ENCODE measurements at places on chromosomes 16 and 17.

GRCh38 chr16:69089091-69089910 lies 16.2 kb upstream of the HAS3 start:
- DNase-seq = peak; percentile 59

GRCh38 chr16:66899945-66900710 lies 18.6 kb downstream of the CDH16 start:
- DNase-seq = peak; percentile 31

DNA sequence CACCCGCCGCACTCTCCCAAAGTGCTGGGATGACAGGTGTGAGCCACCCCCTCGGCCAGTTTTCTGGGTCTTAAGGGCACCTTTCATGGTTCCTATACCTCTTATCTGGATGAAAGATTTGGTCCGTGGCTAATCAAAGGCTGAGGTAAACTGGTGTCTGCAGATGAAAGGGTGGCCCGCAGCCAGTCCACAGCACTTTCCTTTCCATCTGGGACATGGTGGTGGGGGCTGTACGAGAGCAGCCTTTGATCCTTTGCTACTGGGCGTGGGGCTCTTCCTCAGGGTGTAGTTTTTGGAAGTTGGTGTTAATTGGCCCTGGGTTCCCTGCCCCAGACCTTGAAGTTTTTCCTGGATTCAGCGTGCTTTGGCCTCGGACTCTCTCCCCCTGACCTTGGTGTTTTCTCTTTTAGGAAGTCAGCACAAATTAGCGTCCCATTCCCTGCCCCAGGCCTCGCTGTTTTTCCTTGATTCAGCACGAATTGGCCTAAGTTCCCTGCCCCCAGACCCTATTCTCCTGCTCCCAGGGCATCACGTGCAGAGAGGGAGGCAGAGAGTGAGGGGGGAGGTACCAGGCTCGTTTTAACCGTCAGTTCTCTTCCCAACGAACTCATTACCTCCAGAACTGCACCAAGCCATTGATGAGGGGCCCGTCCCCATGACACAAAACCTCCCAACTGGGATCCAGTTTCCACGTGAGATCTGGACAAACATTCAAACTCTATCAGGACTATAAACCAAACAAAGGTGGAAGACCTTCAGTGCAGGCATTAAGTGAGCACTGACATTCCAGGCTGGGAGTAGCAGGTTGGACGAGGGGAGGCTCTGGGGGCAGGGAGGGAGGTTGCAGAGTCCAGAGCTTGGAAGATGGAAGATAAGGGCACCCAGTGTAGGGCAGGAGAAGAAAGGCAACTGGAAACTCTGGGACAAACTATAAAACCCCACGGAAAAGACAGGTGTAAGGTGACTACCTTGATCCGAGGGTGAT lies 11.6 kb downstream of the DPEP1 start:
- no peak for DNase-seq

DNA sequence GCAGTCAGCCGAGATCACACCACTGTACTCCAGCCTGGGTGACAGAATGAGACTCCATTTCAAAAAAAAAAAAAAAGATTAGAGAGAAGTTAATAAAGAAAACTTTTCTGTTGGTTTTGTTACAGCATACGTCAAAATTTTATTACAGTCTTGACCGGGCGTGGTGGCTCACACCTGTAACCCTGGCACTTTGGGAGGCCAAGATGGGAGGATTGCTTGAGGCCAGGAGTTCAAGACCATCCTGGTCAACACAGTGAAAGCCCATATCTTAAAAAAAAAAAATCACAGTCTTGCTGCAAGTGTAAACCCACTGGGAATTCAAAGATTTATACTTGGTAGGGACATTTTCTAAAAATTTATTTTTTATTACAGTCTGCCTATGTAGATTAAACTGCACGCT lies 6.2 kb upstream of the POLR3E start:
- DNase-seq = no peak

- DNase-seq = no peak
These were observed 2.0 kb upstream of the ALDH3A1 start for GRCh38 chr17:19750020-19750572.

DNA sequence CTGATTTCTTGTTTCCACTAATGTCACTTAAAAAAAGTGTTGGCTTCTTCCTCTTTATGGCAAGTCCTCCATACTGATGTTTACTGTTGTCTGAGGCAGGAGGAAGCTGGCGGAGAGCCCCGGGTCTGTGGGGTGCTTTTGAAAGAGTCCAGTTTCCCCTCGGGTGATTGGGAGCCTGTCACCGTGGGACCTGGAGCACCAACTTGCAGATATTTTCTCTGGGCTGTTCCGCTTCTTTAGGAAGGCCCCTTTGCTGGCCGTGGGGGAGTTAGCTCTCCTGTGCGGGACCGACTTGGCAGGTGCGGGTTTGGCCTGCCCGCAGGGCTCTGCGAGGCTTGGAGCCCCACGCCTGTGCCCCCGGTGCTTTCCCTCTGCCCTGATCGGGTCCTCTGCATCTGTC lies 3.1 kb downstream of the BANP start:
- no peak for DNase-seq

GRCh38 chr16:12917653-12918052 lies 16.3 kb downstream of the SHISA9 start:
- no peak for DNase-seq

DNA sequence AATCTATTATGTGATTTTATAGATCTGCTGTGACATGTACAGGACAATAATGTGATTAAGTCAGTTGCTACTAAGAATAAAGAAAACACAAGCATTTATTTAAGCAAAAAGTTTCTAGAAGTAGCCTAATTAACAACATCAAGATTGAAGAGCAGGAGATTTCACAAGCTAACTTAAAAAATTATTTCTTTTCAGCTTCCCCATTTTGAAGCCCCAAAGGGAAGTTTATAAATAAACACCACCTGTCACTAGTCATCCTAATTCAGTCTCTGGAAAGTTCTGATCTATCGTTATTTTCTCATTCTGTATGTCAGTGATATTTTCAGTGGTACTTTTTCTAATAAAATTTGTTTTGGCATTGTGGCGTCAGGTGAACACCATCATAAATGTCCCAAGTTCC lies 8.3 kb downstream of the CAPNS2 start:
- DNase-seq = no peak

- peak; percentile 83 for DNase-seq
These were observed 4.2 kb upstream of the FBXL16 start for GRCh38 chr16:709566-710499.

DNA sequence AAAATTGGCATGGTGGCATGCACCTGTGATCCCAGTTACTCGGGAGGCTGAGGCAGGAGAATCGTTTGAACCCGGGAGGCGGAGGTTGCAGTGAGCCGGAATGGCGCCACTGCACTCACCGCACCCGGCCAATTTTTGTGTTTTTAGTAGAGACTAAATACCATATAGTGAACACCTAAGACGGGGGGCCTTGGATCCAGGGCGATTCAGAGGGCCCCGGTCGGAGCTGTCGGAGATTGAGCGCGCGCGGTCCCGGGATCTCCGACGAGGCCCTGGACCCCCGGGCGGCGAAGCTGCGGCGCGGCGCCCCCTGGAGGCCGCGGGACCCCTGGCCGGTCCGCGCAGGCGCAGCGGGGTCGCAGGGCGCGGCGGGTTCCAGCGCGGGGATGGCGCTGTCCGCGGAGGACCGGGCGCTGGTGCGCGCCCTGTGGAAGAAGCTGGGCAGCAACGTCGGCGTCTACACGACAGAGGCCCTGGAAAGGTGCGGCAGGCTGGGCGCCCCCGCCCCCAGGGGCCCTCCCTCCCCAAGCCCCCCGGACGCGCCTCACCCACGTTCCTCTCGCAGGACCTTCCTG lies at the start of gene HBQ1:
HBQ1 (plus strand) TSS at position 359 of the 575 bp plus-strand sequence; CDS start at position 387, 28 bp downstream.
- peak; percentile 78 for DNase-seq

DNA sequence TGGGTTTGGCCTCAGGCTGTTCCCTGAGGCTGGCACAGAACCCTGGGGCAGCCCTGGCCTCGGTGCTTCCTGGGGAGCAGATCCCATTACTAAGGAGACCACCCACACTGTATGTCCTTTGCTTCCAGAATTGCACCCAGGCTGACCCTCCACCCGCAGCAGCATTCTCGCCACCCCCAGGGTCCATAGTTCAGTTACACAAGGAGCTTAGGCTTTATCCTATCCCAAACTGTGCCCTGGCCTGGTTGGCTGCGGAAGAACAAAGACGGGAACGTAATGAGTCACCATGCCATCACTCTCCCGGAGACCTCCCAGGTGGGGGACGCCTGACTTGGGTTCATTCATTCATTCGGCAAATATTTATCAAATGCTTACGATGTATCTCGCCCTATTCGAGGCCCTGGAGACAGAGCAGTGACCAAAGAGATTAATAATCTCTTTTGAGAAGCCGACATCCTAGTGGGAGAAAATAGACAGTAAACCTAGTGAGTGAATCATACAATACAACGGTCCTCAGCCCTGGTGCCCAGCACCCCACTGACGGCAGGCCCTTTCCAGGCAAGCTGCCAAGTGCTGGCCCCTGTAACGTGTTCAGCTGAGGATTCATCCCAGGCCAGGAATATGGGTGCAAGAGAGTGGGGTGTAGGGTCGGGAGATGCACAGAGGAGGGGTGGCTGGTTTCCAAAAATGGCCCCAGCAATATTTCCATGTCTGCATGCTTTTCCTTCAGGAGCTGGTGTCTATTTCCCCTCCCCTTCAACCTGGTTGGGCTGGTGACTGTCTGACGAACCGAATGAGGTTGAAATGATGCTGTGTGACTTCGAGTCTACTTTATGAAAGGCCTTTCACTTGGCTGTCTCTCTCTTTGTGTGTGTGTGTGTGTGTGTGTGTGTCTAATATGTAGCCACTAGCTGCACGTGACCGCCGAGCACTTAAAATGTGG lies 134.2 kb downstream of the MGAT5B start:
- DNase-seq = peak; percentile 89

GRCh38 chr17:55440391-55440790 lies 18.8 kb upstream of the MMD start:
- no peak for DNase-seq

DNA sequence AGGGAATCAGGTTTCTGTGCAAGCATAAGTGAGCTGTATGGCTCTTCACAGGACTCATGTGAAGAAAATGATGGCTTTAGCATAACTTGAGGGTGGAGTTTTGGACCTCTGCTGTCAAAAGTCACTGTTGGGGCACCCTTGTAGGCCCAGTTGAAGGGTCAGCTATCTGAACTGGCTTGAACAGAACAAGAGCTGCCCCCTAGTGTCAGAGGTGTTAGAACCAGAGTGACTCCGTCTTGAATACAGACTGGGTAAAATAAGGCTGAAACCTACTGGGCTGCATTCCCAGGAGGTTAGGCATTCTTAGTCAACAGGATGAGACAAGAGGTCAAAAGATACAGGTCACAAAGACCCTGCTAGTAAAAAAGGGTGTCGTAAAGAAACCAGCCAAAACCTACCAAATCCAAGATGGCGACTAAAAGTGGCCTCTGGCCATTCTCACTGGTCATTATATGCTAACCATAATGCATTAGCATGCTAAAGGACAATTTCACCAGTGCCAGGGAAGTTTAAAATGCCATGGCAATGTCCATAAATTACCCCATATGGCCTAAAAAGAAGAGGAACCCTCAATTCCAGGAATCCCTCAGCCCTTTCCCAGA lies 484.0 kb upstream of the ERCC4 start:
- DNase-seq = peak; percentile 28

GRCh38 chr17:50906443-50906842 lies 40.3 kb upstream of the TOB1 start:
- DNase-seq = no peak

- no peak for DNase-seq
These were observed 14.2 kb upstream of the SLC52A1 start for GRCh38 chr17:5049314-5049841.

- DNase-seq = peak; percentile 41
These were observed 8.4 kb upstream of the SHCBP1 start for GRCh38 chr16:46629331-46630219.

- DNase-seq = peak; percentile 41
These were observed 22.4 kb upstream of the EIF1 start for GRCh38 chr17:41666237-41666641.

DNA sequence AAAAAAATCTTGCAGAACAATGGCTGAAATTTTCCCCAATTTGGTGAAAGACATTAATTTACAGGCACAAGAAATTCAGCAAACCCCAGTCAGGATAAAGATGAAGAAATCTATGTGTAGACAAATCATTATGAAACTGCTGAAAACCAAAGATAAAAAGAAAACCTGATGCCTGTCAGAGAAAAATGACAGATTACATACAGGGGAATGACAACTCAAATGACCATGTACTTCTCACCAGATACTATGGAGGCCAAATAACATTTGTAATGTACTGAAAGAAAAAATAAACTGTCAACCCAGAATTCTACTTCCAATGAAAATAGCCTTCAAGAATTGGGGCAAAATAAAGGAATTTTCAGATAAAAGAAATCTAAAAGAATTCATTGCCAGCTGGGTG lies 7.2 kb upstream of the XAF1 start:
- no peak for DNase-seq

- DNase-seq = no peak
These were observed 79.0 kb downstream of the NFAT5 start for GRCh38 chr16:69644790-69645189.

DNA sequence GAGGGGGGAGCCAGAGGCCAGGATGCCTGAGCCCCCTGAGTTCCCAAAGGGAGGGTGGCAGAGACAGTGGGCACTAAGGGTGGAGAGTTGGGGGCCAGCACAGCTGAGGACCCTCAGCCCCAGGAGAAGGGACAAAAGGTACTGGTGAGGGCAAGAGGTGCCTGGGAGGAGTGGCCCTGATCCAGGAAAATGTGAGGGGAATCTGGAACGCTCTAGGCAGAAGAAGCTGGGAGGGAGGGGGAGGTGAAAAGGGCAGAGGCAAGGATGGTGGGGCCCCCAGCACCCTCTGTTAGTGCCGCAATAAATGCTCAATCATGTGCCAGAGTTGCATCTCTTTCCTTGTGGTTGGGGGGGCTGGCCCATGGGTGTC lies 1.1 kb downstream of the TCAP start:
- DNase-seq = no peak

GRCh38 chr17:46995841-46996571 lies 17.0 kb upstream of the RPRML start:
- DNase-seq = no peak

- no peak for DNase-seq
These were observed 18.1 kb upstream of the NUP93 start for GRCh38 chr16:56711862-56712261.

- DNase-seq = no peak
These were observed 23.8 kb downstream of the KDM8 start for GRCh38 chr16:27226976-27227705.

GRCh38 chr17:59347975-59348391 lies 16.5 kb downstream of the YPEL2 start:
- no peak for DNase-seq

DNA sequence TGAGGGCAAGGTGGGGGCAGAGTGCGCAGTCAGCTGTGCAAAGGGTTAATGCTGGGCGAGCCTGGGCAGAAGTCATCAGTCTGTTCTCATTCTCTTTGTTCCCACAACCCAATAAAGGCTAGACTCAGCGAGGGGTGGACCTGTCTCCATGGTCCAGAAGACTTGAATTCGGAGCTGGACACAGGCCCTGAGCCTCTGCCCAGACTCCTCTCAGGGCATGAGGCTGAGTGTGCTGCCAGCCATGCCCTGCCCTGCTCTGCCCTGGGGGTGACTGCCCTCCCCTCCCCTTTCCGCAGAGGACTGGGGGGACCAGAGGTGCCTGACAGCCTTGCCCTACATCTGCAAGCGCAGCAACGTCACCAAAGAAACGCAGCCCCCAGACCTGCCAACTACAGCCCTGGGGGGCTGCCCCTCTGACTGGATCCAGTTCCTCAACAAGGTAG lies 54.5 kb downstream of the MRC2 start:
- DNase-seq = no peak

- peak; percentile 58 for DNase-seq
These were observed 3.5 kb upstream of the RRAD start for GRCh38 chr16:66928702-66929388.

GRCh38 chr16:84827897-84828296 lies 8.1 kb downstream of the CRISPLD2 start:
- no peak for DNase-seq
